ENCODE measurements at places on chromosomes 11 and 22.
A peak's percentile ranks its signal among the peaks of the same experiment; 100 is the strongest.

GRCh38 chr11:15819679-15820286 is 536.6 kb downstream of the SOX6 start:
- peak; percentile 19 for DNase-seq

DNA sequence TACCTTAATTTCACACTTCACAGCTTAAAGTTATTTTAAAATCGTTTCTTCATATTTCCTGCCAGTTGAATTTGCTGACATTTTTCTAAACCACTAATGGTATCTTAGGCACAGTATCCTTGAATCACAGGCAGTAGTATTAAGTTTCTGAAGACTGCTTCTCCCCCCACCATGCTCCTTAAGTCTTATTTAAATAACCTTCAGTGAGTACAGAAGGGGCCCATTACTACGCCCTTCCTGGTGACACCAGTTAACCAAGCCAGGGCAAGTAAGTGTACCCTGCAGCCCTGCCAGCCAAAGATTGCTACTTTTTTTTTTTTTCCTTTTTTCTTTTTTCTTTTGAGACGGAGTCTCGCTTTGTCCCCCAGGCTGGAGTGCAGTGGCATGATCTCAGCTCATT is 19.9 kb downstream of the KDM2A start:
- no peak for DNase-seq

- DNase-seq, result no peak
Measured at GRCh38 chr11:72111300-72112142, 974 bp downstream of the ANAPC15 start.

DNA sequence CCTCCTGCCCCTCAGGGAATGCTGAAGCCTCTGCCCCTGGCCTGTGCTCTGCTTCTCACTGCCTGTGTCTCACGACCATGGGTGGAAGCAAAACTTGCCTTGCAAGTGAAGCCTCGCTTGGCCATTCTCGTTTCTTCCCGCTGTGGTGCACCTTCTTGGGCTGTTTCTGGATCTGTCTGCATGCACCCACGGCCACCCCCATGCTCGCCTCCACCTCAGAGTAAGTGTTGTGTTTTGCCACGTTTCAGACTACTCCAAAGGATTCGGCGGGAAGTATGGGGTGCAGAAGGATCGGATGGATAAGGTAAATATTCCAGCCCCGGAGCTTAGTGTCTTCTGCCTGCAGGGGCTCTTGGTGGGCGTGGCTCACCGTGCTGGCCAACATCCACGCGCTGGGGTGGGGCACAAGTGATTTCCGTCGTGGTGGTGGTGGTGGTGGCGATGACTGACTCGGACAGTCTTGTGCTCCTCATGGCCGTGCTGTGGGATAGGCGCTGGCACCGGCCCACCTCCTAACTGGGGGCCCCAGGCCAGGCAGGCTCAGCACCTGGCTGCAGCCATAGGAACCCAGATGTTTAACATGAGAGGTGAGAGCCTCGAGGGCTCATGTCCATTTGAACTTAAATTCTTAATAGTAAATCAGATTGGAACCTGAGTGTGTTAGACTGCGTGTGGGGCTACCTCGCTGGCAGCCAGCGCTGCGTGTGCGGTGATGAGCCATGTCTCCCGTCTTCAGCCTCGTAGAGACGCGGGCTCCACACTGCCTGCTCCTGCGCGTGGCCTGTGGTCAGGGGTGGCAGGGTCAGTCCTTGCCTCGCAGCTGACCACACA is 24.6 kb downstream of the CTTN start:
- DNase-seq, result no peak

DNA sequence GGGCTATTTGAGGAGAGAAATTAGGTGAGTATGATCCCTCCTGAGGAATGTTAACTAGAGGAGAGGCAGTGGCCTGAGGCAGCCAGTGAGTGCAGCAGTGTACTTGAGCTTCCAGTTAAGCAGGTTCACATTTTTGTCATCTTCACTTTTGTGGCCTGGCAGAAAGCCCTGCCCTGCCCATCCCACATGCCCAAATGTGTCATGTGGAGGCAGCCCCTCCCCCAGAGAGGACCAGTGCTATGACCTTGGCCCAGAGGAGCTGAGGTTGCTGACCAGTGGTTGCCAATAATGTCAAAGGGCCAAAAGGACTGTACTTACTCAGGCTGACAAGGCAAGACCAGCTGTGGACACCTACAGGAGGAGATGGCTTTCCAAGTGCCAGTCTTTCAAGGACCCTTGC is 17.6 kb upstream of the GRK2 start:
- no peak for DNase-seq
